ENCODE measurements at places on chromosomes 4 and X.

DNA sequence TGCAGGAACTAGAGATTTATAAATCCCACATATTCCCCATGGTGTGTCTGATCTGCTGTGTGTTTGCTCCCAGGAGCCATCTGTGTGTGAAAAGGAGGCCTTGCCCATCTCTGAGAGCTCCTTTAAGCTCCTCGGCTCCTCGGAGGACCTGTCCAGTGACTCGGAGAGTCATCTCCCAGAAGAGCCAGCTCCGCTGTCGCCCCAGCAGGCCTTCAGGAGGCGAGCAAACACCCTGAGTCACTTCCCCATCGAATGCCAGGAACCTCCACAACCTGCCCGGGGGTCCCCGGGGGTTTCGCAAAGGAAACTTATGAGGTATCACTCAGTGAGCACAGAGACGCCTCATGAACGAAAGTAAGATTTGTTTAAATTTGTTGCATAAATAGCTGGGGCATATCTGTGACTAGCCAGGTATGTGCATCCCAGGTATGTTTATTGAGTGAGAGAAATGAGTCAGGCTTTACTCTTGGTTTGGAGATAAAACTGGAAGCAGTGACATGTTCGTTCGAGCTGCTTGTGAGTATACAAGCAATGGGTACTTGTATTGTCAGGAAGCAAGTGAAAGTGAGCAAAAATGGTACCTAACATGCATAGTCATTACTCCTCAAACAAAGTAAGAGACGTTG lies 89.5 kb downstream of the PTTG2 start:
- peak; percentile 75 for DNase-seq

DNA sequence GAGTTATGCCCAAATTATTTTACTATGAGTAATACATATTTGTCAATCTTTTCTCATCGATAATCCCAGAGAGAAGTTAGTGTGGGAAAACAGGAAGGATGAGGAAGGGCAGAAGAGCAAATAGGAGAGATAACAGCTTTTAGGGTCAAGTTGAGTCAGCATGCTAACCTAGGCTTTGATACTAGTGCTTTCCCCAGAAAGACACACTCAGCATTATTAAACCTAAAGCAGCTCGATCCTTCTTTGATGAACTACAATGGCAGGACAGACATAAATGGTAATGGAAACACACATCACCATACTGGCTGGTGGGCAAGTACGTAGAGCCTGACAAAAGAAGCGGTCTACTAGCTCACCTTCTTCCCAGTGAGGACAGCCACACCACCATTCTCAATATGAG lies 20.5 kb downstream of the AIFM1 start:
- no peak for DNase-seq

DNA sequence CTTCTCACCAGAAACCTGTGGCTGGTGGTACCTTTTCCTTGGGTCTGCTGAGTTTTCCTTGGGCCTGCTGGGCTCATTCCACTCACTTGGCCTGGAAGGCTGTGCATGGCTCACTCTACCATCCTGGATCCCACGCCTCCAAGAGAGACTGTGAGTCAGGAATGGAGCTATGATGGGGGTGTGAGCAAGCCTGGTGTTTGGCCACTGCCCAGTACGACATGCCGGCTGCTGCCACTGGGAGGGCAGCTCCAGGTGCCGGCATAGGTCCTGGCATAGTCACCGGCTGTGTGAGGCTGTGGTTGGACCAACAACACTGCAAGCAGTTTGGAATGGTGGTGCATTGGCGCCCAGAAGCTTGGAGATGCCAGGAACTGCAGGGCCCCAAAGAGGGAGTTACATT lies 721.7 kb downstream of the PCDH18 start:
- DNase-seq: peak; percentile 30

DNA sequence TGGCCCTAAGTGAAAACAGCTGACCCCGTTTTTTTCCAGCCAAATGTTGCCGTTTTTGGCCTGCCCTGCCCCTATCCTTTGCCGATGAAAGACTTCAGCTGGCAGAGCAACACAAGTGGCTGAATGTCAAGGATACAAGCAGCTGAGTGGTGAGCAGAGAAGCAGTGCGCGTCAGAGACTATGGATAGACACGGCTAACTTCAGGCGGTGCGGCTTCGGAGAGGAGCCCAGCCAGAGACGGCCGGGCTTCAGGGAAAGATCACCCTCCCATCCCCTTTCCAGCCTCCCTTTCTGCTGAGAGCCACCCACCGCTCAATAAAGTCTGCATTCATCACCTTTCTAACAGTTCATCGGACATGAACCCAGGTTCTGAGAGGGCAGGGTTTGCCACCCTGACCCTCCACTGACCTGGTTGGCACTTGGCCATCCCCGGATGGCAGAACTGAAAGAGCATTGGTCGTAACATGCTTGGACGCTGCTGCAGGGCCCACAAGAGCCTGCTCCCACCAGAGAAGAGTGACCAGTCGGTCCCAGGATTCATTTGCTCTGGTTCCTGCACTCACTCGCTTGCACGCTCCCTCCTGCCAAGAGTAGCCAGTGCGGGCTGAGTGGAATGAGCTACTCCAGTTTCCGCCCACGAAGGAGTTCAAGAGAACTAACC lies 125.8 kb downstream of the PPEF1 start:
- no peak for DNase-seq

- DNase-seq: no peak
Observed at GRCh38 chr4:15963576-15963975, 601 bp upstream of the FGFBP2 start.

DNA sequence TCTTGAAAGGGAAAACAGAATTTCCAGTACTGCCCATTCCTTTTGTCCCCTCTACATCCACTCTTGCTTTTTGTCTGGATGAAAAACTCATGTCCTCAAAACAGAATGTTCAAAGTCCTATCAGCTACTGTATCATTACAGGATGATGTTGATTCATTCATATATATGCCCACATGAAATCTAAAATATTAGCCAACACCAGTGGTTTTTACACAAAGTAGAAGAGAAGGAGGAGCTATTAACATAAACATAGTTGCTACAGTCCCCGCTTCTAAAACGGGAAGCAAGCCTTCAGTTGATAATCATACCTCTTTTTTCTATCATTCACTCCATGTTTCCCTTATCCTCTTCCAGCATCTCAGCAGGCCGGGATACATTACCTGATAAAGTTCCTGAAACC lies 7.7 kb upstream of the THOC2 start:
- DNase-seq: no peak

GRCh38 chr4:66071911-66072310 lies 401.6 kb upstream of the EPHA5 start:
- DNase-seq: no peak

DNA sequence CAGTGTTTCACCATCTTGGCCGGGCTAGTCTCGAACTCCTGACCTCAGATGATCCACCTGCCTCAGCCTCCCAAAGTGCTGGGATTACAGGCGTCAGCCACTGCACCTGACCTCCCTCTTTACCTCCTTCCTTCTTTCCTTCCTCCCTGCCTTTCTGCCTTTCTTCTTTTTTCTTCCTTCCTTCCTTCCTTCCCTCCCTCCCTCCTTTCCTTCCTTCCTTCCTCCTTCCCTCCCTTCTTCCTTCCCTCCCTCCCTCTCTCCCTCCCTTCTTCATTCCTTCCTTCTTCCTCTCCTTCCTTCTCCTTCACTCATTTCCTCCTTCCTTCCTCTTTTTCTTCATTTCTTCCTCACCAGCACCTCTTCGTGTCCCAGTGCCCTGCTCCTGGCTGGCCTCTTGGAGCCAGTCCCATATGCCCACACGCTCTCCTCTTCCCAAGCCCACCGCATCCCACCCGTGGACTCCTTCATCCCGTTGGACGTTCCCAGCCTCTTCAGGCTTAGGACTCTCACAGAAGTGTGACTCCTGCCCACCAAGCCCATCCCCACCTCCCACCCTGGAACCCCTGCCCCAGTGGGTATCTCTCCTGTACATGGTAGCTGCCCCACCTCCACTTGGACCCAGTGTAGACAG lies 22.6 kb downstream of the CSF2RA start:
- DNase-seq: no peak

- peak; percentile 67 for DNase-seq
Observed at GRCh38 chrX:30659421-30659820, 6.2 kb downstream of the GK start.

DNA sequence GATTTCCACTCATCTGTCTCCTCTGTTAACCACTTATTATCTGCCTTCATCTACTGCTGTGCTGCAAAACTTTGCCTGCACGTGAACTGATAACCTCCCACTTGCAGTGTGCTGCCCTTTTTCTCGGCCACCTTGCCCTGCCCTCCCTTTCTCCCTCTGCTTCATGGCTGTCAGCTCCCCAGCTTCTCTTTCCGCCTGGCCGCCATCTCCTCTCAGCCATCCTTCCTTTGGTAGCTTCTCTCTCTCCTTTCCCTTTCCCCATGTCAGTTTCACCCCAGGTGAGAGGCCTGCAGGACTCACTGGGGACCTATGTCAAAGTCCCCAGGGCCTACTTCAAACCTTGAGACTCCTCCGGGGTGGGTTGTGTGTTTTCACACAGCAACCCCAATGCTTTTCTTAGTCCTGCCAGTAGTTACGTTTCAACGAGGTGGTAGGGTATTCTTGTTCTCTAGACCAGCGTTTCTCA lies 6.6 kb downstream of the MSL3 start:
- DNase-seq: no peak

DNA sequence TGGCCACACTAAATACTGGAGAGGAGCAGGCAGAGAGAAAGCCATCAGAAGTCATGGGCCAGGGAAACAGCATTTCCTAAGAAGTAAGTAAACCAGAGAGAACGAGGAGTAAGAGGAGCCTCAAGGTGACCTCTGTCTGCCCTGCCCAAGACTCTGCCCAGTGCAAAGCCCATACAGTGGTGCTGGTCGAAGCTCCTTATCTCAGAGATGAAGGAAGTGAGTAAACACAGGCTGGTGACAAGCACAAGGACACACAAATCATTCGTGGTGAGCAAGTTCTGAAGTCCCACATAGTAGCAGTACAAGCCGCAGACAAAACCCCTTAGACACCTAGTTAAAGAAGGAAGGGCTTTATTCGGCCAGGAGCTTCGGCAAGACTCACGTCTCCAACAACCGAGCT lies 62.7 kb downstream of the DCTD start:
- no peak for DNase-seq

- no peak for DNase-seq
Observed at GRCh38 chr4:24816797-24817196, 21.4 kb downstream of the SOD3 start.

- DNase-seq: peak; percentile 14
Observed at GRCh38 chr4:119138046-119138445, 2.4 kb downstream of the MYOZ2 start.

- peak; percentile 19 for DNase-seq
Observed at GRCh38 chr4:175035905-175036304, 117.7 kb downstream of the ADAM29 start.

DNA sequence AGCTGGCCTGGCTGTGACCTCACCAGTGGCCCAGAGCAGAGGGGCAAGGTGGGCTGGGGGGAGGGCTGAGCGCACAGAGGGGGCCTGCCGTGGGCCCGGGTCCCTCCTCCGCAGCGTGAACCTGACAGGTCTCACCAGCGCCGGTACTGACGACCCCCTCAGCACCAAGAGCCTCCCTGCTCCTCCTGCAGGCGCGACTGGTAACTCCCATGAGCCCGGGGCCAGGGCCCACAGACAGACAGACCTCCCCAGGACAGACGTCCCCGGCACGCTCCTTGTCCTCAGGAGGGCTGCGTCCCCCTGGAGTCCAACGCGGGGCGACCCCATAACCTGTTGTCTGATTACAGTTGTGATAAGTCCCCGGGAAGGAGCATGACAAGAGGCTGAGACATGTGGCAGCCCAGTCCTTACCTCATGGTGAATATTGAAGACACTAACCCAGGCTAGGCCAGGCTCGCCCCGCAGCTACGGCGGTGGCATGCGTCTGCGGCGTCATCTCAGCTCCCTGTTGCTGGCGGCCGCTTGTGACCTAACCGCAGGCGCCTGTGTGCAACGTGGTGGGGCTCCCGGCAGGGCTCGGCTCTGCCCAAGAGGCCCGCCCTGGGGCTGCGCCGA lies 8.5 kb downstream of the AKAP17A start:
- no peak for DNase-seq

DNA sequence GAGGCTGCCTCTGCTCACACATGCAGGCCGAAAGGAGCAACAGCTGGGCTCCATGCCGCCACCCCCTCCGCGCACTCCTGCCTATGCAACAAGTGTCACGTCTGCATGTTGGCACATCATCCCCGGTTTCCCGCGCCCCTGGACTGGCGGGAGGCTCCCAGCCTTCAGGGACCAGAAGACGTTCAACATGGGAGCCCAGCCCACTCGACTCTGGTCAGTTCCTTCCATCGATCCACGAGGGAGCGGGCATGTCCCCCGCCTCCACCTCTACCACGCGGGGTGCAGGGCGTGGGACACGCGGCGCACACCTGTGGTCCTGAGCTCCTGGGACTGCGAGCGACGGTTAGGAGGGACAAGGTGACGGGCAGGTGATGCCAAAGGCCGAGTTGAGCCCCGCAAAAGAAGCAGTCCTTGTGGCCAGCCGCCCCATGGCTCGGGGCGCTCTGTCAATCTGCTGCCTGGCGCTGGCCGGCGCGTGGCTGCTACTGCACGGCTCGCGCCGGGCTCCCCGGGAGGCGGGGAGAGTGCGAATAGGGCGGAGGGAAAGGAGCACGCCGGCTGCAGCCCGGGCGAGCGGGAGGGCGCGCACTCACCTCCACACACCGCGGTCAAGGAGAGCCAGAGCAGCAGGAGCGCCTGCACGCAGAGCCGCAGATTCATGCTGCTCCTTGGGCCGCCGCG lies 645 bp downstream of the APLN start:
- peak; percentile 32 for DNase-seq

DNA sequence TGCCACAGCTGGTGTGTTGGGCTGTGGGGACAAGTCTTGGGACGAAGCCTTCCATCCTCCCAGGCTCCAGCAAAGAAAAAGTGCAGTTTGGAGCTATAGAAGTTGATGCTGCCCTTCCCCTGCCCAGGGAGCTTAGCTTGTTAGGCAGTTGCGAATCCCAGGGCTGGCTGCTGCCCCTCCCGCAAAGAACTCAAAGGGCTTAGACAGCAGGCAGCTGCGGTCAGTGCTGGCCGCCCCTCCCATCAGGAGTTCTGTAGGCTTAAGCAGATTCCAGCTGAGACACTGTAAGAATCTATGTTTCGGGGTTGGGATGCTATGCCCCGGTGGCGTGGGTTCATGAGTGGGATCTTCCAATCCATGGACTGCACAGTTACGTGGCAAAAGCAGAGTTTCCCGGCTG lies 956.7 kb downstream of the GLUD2 start:
- no peak for DNase-seq

- DNase-seq: peak; percentile 39
Observed at GRCh38 chr4:80058740-80059139, 14.3 kb downstream of the ANTXR2 start.

DNA sequence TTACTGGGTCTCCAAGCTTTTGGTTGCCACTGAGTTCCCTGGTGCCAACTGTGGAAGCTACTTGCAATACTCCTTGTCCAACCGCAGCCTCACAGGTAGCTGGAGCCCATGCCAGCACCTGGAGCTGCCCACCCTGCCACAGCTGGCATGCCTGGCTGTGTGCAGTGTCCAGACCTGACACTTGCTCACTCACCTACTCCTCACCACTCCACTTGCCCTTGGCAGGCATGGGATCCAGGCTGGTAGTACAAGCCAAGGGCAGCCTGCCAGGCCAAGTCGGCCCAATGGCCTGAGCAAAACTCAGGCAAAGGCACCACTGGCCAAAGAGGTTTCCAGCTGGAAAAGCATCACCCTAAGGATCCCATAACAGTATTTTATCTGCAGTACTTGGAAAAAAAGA lies 246.3 kb downstream of the PDGFC start:
- no peak for DNase-seq

Measured in kidney tubule cell (primary cell).